ENCODE measurements at places on chromosomes 1 and 21.

DNA sequence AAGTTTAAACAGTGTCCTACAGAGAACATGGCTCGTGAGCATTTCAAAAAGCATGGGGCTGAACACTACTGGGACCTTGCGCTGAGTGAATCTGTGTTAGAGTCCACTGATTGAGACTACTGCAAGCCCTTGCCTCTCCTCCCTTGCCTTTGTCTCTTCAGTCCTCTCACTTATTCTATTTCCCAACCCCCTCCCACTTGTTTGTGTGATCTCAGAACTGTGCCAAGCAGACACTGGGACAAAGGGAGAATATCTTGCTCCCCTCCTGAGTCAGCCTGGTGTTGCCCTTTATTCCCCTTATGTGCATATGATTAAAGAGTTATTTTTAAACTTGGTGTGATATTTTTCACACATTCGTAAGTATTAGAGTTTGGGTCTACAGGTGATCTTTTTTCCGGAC is 11.1 kb upstream of the RPRD2 start:
- no peak for DNase-seq

- no peak for DNase-seq
Observed at GRCh38 chr21:25420831-25421230, 186.4 kb downstream of the MRPL39 start.

DNA sequence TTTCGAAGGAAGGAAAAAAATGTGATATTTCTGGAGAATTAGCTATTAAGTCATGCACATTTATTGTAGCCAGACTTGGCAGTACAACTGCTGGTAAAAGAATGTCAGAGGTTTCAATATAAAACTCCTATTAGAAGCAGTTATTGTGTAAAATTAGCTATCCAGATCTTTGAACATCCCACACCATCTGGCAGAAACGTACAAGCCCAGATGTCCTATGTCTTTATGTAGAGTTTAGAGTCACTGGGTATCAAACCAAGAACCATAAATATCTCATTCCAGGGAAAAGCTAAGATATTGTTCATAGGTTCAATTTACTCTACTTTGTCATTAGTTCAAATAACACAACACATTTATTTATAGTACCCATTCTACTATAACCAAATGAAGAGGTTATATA is 31.4 kb downstream of the OLFM3 start:
- DNase-seq: no peak

DNA sequence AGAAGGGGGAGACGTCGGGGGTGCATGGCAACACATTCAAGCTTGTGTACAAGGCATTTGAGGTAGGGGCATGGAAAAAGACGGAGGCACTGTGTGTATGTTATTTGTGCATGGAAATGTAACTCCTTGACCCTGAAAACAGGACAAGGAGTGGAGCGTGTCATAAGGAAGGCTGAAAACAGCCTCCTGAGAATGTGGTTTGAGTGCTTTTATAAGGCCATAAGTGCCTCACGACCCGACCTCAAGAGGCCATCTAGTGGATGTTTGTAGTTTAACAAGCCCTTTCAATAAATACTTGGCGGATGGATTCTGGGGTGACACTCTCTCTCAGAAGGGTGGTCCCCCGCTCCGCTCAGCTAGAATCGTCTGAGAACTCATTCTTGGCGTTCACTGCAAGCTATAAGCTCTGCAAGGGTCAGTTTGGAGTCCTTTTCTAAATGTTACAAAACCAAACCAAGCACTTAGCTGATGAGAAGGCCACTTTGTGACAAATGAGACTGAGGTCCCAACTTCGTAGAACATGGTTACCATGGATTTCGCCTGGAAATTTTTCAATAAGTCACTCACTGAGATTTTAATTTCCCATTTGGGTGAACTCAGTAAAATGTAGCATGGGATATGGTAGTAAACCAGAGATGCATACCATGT is 38.8 kb upstream of the CLCA4 start:
- DNase-seq: peak; percentile 49

- DNase-seq: no peak
Observed at GRCh38 chr1:232648316-232648715, 18.4 kb upstream of the SIPA1L2 start.

GRCh38 chr21:36513430-36513829 is 33.5 kb upstream of the CLDN14 start:
- DNase-seq: peak; percentile 23

- DNase-seq: no peak
Observed at GRCh38 chr1:21234779-21235178, 55.5 kb downstream of the ECE1 start.

- DNase-seq: no peak
Observed at GRCh38 chr1:150763018-150763417, 2.6 kb downstream of the CTSS start.

DNA sequence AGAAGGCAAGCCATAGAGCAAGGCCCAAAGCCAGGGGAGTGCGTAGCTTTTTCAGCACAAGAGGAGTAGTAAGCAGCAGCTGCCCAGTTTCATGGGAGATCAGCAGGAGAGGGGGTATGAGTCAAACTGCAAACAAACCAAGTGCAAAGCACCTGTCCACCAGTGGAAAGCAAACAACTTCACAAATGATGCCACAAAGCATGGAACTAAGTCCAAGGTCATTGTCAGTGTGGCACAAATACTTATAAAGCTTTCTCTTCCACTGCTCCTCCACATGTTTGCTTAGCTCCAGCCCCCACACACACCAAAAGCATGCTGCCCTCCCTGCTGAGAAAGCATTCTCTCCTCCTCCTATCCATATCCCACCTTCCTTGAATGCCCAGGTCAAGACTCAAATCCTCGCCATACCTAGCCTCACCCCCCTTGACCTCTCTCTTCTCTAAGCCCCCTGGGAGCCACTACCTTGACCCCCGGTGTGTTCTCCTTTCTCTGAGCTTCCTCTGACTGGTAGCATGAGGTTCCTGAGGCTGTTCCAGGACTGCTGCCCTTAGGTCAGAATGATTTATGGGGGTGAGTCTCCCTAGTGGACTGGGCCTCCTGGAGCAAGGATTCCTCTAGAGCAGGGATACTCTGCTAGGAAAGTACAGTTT is 70.4 kb downstream of the DMAP1 start:
- no peak for DNase-seq

- no peak for DNase-seq
Observed at GRCh38 chr1:9300573-9300972, 7.9 kb downstream of the SPSB1 start.

DNA sequence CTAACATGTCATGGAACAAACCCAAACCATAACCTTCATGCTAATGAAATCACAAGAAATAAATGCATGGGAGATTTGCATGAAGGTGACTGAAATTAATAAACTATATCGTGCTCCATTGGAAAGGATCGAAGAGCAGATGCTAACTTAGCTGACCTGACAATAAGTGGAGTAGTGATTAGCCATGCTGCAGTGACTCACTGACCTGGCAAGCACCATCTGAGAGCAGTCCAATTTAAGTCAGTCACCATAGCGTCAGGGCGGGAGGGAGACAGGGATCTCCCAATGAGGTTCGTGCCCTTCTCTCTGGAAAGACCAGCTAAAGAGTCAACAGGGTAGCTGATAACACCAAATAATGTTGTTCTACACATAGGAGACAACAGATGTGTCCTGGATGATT is 21.5 kb downstream of the OLIG2 start:
- DNase-seq: no peak

DNA sequence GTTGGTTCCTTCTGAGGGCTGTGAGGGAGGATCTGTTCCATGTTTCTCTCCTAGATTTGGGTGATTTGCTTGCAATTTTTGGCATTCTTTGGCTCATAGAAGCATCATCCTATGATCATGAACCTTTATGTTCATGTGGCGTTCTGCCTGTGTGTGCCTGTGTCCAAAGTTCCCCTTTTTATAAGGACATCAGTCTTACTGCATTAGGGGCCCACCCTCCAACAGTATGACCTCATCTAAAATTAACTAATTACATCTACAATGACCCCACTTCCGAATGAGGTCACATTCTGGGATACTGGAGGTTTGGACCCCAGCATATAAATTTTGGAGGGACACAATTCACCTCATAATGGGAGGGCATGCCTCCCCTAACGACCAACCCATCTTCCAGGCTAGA is 12.8 kb upstream of the CAMK1G start:
- DNase-seq: no peak

DNA sequence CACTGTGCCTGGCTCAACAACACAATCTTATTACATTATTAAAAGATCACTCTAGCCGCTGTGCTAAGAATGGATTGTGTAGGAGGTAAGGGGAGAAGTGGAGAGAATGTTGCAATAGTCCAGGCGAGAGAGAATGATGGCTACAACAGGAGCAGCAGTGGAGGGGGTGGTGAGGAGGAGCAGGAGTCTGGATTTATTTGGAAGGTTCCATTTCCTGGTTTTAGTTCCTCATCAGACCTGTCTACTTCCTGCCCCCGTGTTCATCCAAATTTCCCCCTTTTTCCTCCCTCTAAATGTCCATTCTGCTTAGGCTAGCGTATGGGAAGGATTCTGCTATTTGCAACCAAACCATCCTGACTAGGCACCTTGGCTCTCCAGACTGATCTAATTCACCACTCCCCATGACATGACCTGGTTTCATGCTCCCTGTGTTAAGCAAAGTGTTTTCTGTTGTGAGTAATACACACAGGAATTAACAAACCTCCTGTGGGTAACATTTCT is 35.1 kb upstream of the EYA3 start:
- DNase-seq: peak; percentile 85

DNA sequence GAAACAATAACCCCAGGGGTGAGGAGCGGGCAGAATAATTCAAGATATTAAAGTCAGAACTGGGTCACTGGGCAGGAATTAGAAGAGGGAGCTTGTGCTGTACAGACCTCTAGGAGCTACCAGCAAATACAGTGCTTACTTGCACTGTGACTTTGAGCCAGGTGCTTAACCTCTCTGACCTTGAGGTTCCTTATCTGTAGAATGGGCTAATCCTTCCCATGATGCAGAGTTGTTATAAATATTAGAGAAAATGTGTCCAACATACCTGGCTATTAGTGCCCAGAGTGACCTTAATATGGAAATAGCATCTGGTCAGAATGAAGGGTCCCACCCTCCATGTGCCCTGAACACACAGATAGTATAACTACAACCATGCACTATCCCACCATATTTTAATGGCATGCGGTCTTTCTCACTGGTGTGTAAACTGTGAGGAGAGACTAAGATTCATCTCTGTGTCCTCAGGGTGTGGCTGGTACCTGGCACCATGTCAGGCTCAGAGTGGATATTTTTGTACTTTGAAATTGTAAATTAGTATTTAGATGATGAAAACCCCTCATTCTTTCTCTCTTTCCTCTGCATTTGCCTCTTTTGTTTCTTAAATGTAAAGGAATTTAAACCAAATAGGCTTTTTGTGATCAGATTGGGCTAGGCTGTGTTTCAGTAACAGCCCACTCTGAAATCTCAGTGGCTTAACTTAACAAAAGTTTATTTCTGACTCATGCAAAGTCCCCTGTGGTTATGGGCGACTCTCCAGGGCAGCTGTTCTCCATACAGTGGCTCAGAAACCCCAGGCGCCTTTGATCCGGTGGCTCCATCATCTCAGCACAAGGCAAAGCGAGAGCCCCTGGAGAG is 60.0 kb upstream of the ROR1 start:
- DNase-seq: no peak

DNA sequence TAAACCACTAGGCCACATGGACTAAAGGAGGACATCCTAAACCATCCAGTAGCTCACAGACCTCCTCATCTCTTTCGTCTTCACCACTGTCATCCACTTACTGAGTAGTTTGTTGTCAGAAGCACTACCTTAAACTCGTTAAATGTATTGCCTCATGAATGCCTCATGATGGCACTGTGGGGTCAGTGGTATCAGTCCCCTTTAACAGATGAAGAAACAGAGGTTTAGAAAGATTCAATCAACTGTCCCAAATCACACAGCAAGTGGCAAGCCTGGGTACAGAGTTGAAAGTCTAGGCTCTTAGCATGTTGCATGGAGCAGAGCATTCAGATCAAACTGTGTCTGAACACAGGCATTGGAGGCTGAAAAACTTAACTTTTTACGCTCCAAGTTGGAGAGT is 183.6 kb upstream of the KIAA0040 start:
- DNase-seq: peak; percentile 51

GRCh38 chr1:151255381-151255780 is 847 bp downstream of the PSMD4 start:
- no peak for DNase-seq

- no peak for DNase-seq
Observed at GRCh38 chr1:190679044-190679443, 201.4 kb upstream of the BRINP3 start.

DNA sequence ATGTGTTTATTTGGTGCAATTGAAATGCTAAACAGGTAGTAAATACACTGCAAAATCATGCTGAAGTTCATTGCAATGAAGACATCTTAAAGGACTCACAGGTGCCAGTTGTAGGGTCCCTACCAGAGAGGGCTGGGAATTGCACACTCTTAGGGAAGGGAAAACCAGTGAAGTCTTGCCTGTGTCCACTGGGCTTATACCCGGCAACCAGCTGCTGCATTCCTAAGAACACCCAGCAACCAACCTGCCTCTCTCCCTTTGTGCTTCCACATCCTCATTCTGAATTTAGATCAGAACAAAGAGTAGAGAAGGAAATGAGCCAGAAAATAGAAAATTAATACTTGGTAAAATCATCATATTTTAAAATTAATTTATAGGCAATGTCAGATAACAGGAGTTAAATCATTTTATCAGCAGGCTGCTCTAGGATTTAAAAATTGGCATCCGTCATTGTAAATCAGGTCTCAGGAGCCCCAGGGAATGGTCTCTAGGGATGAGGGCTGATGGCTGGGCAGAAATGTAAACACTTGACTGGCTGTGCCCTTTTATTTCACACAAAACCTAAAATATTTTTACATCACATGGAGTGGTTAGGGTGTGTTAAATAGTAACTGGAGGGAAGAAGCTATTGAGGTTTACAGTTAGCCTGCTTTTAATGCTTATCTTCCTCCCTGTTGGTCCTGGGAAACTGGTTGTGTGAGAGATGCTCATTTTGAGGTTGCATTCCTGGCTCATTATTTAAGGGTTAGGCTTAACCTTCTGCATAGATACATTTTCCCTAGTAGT is 31.3 kb downstream of the PTGFRN start:
- no peak for DNase-seq

DNA sequence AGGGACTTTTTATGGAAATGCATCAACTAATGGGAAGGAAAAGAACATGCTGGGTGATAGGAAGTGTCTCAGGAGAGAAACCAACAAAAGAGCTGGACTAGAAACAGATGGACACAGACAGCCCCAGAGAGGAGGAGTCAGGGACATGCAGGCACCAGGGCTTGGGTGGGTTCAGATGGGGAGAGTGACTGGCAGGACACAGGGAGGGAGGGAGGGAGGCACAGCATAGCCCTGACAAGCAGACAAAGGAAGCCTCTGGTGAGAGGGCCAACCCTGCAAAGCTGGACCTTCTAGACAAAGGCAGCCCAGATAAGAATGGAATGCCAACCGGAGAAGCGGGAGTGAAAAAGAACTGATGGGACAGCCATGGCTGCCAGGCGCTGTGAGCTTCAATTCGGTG is 568.8 kb downstream of the AJAP1 start:
- DNase-seq: no peak

DNA sequence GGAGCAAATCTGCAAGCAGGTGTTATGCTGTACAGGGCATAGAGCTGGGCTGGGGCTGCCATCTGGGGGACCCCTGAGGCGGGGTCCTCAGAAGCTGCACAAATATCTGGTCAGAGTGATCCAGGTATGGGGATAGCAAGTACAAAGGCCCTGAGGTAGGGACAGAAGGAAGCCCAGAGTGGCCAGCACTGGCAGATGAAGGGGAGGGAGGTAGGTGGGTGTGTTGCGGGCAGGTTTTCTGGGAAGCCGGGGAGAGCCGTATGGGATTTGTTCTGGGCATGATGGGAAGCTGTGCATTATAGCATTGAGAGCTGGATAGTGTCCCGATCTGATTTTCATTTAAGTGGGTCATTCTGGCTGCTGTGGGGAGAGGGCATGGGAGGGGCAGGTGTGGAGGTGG is 102.7 kb downstream of the ARHGEF10L start:
- no peak for DNase-seq

Measured in NB4 (cell line).